ENCODE measurements at places on chromosomes 3 and 15. TPM values are rescaled to one million over a fixed set of nuclear protein-coding genes. Genes with fewer than 3 reads are reported as not detected.

The NIPA2 gene
- 81.7 TPM for total RNA-seq

The SPATA12 gene
- 0.19 TPM for total RNA-seq

The SLC28A1 gene
- total RNA-seq, result not detected

The NOX5 gene
- not detected for total RNA-seq

The LRRN1 gene
- 199 TPM for total RNA-seq

The GPR149 gene
- total RNA-seq, result not detected

DNA sequence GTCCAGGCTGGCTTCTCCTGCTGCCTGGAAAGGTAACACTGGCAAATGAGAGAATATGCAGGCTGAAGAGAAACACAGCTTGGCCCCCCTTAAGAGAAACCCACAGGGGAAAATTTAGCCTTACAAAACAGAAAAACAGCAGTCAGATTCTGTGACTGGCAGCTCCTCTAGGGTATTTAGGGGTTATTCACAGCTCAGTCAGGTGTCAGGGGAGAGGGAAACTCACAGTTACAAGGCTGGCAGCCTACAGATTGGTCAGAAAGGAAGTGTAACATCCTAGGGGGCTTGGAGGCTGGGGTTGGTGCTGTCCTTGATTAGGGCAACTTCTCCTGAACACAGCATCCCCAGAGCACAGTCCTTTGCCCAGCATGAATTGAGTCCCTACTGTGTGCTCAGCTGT is 81.4 kb downstream of the SEMA5B start:
- no peak for DNase-seq

DNA sequence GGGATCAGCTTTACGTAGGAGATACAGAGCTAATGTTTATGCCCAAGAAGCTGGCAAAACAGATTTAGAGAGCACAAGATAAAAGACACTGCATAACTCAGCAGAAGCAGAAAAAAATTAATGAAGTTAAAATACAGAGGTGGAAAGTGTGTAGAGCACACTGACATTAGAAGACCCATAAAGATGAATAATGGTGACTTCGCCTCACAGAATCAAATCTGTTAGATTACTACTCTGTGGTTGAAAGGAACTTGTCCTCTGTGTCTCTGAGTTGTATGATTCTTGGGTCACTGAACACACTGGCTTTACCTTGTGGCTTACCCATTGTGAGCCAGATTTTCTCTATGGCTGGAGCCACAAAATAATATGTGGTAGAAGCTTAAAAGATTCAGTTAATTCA is 224.4 kb downstream of the PLCH1 start:
- no peak for DNase-seq

DNA sequence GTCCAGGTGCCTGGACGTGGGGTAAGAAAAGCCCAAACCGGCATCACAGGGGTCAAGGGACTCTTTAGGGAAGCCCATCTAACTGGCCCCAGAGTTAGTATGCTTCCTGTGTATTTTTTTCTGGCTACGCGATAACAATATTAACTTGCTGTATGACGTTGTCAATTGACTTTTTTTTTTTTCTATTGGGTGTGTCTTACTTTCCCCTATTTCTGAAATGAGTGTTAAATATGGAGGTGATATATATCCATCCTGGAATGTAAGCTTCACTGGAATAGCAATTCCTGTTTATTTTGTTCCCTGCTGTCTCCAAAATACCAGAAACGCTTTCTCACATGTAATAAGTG is 598 bp upstream of the GMNC start:
- no peak for DNase-seq

DNA sequence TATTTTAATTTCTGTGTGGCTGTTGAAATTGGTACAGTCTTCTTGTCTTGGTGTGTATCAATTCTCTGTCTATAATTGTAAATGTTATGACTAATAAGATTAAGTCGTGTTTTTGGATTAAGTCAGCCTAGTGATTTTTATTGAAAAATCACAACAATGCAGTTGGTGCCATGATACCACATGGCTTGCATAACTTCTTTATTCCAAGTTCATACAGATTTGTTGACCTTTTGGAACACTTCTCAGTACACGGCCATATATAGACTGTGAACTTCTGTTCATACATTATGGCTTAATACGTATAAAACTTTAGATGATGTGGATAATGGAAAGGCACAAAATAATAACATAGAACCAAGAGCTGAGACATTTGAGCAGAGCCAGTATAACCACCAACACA is 121.2 kb upstream of the NAALADL2 start:
- DNase-seq, result no peak

DNA sequence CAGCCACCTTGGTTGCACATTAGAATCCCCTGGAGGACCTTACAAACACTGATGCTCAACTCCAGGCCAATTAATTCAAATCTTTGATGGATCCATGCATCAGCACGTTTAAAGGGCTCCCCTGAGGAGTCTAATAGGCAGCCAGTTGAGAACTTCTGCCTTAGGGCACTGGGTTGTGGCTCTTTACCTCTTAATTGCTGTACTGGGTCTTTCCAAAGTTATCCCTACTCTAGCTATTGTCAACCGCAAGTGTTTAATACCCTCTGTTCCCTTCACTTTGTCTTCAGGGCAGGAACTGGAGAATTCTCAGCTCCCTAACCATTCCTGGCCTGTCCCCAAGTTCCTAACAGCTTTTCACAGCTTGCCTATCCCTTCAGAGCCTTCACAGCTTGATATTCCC is 15.0 kb upstream of the FAM174B start:
- DNase-seq, result no peak

DNA sequence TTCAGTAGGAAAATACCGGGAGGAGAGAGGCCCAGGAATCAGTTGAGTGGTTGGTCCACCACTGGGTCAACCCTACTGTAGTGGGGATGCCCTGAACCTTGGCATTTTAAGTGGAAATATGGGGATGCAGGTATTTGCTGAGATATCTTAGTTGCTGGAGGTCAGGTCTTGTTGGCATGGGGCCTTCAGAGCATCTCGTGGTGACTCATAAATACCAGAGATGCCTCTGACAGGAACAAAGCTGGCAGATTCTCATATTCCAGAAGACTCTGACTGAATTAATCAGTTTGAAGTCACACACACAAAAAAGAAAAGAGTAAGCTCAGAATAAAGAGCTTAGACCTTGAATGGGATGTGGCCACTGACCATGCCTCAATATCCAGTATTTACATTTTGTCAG is 91.6 kb downstream of the CACNA2D3 start:
- DNase-seq, result no peak

GRCh38 chr15:39543651-39544050 is 37.2 kb upstream of the THBS1 start:
- peak; percentile 51 for DNase-seq

GRCh38 chr3:42376344-42376798 is 34.0 kb downstream of the LYZL4 start:
- DNase-seq, result no peak

- DNase-seq, result no peak
These were observed 311.5 kb downstream of the NLGN1 start for GRCh38 chr3:173709026-173709425.
